Aorta (tissue), 5 donors: ENCODE measurements at places on chromosomes 1 and 21. TPM values are rescaled to one million over a fixed set of nuclear protein-coding genes. Genes with fewer than 3 reads are reported as not detected.
A peak's percentile ranks its signal among the peaks of the same experiment; 100 is the strongest.

GRCh38 chr1:29259802-29260441 lies 23.6 kb downstream of the PTPRU start:
- H3K27ac ChIP-seq, result no peak overlapping the region
- DNase-seq, result no peak
- no peaks in the 10 kb centered on the region for H3K4me1 ChIP-seq

DNA sequence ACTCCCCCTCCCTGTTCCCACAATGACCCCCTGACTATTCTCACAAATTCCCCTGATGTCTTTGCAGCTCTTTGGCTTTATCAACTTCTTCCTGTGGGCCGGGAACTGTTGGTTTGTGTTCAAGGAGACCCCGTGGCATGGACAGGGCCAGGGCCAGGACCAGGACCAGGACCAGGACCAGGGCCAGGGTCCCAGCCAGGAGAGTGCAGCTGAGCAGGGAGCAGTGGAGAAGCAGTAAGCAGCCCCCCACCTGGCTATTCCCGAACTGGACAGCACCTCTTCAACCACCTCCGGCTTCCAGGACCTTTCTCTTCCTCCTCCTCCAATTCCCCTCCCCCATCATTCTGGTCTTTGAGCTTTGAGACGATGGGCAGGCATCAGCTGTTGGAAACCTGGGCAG lies 4.4 kb upstream of the ATXN7L2 start:
- no peaks in the 10 kb centered on the region for H3K36me3 ChIP-seq
- no peaks in the 10 kb centered on the region for H3K4me1 ChIP-seq
- no peaks in the 10 kb centered on the region for H3K27me3 ChIP-seq
- no peak for DNase-seq

DNA sequence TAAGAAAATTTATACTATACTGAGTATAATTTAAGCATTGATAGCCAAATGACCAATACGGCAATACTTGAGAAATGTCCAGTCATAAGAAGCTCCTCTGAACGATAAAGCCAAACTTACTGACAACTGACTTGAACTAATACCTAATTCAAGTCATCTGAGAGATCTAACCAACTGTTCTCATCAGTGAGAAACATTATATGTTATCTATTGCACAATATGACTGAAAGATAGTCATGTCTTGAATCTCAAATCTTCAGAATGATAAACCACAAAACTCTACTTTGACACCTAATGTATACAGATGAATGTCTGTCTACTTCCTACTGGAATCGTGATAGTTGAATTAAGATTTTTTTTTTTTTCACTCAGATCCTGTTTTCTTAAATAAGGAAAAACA lies 39.0 kb downstream of the APP start:
- H3K27me3 ChIP-seq, result no peaks in the 10 kb centered on the region
- DNase-seq, result no peak
- H3K36me3 ChIP-seq, result no peaks in the 10 kb centered on the region
- H3K4me3 ChIP-seq, result no peak overlapping the region
- no peaks in the 10 kb centered on the region for H3K4me1 ChIP-seq
- H3K27ac ChIP-seq, result no peak overlapping the region

The TARDBP gene
- 131 TPM for polyA plus RNA-seq

DNA sequence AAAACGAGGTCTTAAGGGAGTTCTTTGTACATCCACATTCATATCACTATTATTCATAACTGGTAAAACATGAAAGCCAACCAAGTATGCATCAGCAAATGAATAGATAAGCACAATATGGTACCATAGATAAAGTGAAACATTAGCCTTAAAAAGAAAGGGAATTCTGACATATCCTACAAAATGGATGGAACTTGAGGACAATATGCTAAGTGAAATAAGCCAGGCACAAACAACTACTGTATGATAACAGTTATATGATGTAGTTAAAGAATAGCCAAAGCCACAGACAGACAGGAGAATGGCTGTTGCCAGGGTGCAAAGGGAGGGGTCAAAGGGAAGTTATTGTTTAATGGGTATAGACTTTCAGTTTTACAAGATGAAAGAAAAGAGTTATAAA lies 148.9 kb downstream of the EIF4G3 start:
- no peaks in the 10 kb centered on the region for H3K4me1 ChIP-seq
- H3K27ac ChIP-seq, result no peak overlapping the region
- DNase-seq, result no peak
- no peak overlapping the region for H3K4me3 ChIP-seq

DNA sequence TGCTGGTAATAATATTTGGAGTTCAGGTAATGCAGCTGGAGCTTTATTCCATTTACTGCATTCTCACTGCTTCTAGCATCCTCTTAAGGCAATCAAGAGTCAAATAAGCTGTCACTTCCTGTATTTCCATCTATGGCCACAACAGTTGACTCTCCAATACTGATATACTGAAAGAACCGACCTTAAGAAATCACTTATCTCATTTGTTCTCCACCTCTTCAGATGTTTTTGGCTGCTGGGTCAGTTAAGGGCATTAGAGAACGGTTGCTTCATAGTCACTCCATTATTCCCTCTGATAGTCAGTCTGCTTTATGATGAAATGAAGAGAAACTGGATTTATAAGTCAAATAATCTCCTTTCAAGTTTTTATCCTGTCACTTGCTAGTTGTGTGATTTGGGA lies 14.2 kb upstream of the RGS4 start:
- H3K4me1 ChIP-seq, result no peaks in the 10 kb centered on the region
- H3K4me3 ChIP-seq, result no peak overlapping the region
- no peaks in the 10 kb centered on the region for H3K27me3 ChIP-seq
- no peak for DNase-seq
- no peak overlapping the region for H3K27ac ChIP-seq

GRCh38 chr1:55039342-55040082 lies at the start of gene PCSK9:
Gene PCSK9, plus strand, starts transcription at chr1:55039548. Its CDS starts 290 bp downstream, at chr1:55039838.
- H3K36me3 ChIP-seq, result no peaks in the 10 kb centered on the region
- H3K27me3 ChIP-seq, result no peaks in the 10 kb centered on the region
- no peaks in the 10 kb centered on the region for H3K4me1 ChIP-seq

- H3K4me3 ChIP-seq, result no peak overlapping the region
- no peaks in the 10 kb centered on the region for H3K27me3 ChIP-seq
- DNase-seq, result no peak
- no peaks in the 10 kb centered on the region for H3K4me1 ChIP-seq
Measured at GRCh38 chr1:113552244-113552643, 161.9 kb downstream of the MAGI3 start.

The PGLYRP4 gene
- polyA plus RNA-seq, result not detected

The COL16A1 gene
- polyA plus RNA-seq, result 358 TPM

DNA sequence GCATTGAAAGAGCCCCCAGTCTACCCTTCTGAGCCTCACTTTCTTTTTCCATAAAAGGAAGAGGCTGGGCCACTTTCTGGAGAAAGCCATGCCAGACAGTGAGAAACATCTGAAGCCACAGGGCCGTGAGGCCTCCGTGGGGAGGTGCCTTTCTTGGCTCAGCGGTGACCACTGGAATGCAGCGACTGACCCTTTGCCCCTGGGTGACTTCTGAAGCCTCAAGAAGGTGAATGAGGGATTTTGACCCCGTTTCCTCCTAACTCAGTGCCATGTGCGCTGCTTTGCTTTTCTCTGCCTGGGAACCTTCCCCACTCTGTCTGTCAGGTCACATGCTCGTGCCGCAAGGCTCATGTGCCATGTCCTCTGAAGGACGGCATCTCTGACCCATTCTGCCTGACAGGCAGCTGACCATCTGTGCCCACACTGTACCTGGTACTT lies 44.7 kb upstream of the A3GALT2 start:
- DNase-seq, result no peak
- H3K27me3 ChIP-seq, result no peaks in the 10 kb centered on the region
- peak overlapping the region; percentile 86 for H3K27ac ChIP-seq
- peaks cover 2% of the 10 kb centered on the region for H3K4me1 ChIP-seq

The SUSD4 gene
- polyA plus RNA-seq, result 0.46 TPM

GRCh38 chr1:223312705-223313414 lies 51.1 kb downstream of the SUSD4 start:
- H3K4me3 ChIP-seq, result no peak overlapping the region
- no peak for DNase-seq
- no peaks in the 10 kb centered on the region for H3K27me3 ChIP-seq
- no peak overlapping the region for H3K27ac ChIP-seq
- H3K36me3 ChIP-seq, result no peaks in the 10 kb centered on the region

DNA sequence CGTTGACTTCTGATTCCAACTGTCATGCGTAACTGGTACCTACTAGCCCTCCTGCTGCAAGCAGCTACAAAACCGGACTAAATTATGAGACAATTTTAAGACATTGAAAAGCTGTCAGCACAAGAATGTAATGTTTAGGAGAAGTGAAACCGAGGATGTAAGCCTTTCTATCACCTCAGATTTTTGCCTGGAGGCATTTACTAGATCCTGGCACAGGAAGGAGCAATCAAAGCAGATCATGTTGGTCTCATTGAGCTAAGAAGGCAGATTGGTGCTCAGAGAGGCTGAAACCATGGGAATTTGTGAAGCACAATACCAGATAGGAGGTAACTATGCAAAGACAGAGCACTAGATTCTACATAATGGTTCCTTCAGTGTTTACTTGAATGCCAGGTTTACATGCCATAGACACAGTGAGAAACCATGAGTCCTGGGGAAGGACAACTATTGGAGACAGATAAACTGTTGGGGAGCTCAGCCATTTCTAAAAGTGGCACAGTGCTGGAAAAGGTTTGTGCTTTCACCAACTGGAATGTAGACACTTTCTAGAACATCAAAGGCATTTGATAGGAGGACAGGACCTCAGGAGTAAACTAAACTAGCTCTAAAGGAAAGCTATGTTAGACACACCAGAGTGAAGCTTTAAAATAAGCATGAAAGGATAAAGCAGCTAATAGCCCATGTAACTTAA lies 179.4 kb downstream of the LYPLAL1 start:
- no peak overlapping the region for H3K4me3 ChIP-seq
- no peaks in the 10 kb centered on the region for H3K4me1 ChIP-seq
- no peaks in the 10 kb centered on the region for H3K36me3 ChIP-seq
- H3K27me3 ChIP-seq, result no peaks in the 10 kb centered on the region

DNA sequence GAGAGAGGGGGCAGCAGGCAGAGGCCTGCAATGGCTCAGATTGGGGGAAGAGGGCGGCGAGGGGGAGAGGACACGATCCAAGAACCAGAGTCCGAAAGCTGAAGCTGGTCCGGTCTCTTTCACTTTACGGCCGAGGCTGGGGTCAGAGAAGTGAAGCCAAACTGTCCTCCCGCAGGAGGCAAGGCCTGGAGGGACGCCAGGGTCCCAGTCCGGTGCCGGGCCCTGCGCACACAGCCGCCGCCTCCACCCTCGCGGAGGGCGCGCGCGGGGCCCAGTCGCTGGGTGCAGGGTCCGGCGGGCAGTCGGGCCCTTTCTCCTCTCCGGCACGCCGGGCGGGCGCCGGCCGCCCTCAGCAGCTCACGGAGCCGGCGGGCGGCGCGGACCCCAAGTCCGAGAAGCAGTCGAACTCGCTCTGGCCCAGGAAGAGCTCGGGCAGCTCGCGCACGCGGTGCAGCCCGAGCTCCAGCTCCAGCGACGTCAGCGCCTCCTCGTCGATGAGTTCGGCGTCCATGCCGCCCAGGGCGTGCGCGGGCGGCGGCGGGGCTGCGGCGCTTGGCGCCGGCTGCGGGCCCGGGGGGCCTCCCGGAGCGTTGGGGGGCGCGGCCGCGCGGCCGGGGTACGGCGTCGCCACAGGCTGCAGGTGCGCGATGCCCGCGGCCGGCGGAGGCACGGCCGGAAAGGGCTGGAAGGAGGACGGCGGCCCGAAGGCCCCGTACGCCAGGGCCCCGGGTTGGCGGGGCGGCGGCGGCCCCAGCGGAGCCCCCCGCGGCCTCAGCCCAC lies 749 bp downstream of the CITED4 start:
- DNase-seq, result peak; percentile 86
- H3K4me1 ChIP-seq, result no peaks in the 10 kb centered on the region
- peak overlapping the region; percentile 28 for H3K27ac ChIP-seq
- peak overlapping the region; percentile 36 for H3K4me3 ChIP-seq
- H3K27me3 ChIP-seq, result no peaks in the 10 kb centered on the region

The AMY1B gene
- polyA plus RNA-seq, result not detected

- no peak overlapping the region for H3K27ac ChIP-seq
- peak overlapping the region; percentile 76 for H3K4me3 ChIP-seq
- H3K36me3 ChIP-seq, result no peaks in the 10 kb centered on the region
- no peaks in the 10 kb centered on the region for H3K4me1 ChIP-seq
- DNase-seq, result no peak
- no peaks in the 10 kb centered on the region for H3K27me3 ChIP-seq
Measured at GRCh38 chr1:181021159-181021558, 1.5 kb downstream of the STX6 start.

DNA sequence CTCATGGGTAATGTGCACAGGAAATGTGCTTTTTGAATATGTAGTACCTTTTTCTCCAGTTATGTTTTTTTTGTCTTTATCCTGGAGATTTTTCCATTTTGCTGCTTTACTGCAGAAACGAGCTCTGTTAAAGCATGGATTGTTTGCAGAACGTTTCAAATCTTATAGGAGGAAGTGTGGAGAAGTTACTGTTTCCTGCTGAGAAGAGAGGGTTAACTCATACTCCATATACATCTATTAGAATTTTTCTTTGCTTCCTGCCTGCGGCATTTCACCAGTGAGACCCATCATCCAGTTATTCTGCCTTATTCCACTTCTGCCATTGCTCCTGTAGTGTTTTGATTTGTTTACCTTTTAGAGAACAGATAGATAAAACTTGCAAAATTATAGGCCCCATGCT lies 2.0 kb downstream of the RPRD2 start:
- peak overlapping the region; percentile 99 for H3K4me3 ChIP-seq
- no peaks in the 10 kb centered on the region for H3K27me3 ChIP-seq
- no peaks in the 10 kb centered on the region for H3K36me3 ChIP-seq
- no peak for DNase-seq
- no peak overlapping the region for H3K27ac ChIP-seq
- no peaks in the 10 kb centered on the region for H3K4me1 ChIP-seq

DNA sequence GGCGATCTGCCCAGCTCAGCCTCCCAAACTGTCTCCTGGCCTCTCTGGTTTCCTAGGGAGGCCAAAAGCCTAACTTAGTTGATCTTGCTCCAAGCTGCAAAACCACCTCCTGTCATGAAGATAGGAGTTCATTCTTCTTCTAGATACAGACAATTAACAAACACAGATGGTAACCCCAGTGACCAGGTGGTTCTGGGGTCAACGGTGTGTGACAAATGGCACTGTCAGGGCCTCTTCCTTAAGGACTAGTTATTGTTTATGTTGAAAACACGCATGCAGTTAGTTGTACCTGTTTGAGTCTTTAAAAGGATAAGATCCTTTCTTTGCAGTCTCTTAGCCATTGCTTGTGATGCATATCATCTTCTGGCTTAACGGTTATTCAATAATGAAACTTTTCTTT lies 4.6 kb upstream of the UMODL1 start:
- H3K4me1 ChIP-seq, result no peaks in the 10 kb centered on the region
- no peak overlapping the region for H3K4me3 ChIP-seq
- no peaks in the 10 kb centered on the region for H3K36me3 ChIP-seq
